ENCODE measurements at places on chromosomes 3 and 15. TPM values are rescaled to one million over a fixed set of nuclear protein-coding genes. Genes with fewer than 3 reads are reported as not detected.

DNA sequence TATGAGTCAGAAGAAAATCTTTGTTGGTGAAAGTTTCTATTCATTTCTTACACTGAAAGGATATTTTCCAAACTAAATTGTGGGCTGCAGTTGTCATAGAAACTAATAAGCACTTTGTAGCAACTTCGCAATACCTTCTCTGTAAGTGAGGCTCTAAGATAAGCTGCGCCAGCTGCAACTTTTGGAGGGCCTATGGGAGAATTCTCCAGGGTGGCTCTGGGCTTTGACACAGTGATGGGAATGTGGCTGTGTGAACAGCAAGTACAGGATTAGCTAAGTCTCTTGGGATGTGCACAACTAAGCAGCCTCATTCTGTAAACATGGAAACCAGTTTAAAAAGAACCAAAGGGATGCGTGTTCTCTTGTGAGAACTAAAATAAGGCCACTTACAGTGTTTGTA lies 124.6 kb upstream of the SGO1 start:
- DNase-seq: no peak

DNA sequence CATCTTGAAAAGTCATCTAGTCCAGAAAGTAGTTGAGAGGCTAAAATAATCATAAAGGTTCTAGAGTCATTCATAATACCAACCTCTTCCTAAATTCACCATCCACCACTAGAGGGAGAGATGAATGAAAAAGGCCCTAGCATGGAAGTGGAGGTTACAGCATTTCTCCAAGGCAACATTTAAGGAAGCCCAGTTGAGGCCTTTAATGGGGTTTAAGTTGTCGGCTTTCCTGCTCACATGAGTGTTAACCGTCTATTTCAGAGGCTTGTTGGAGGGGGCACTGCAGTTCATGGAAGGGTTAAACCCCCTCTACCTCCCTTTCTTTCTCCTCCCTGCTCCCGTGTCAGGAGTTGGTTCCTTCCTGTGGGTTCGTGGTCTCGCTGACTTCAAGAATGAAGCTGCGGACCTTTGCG lies 3.8 kb upstream of the SLCO3A1 start:
- no peak for DNase-seq

GRCh38 chr15:82537351-82537908 lies 2.8 kb downstream of the RPS17 start:
- DNase-seq: no peak

UBAP1L gene
- 10.1 TPM for total RNA-seq

IL5RA gene
- 3.7 TPM for total RNA-seq
